ENCODE measurements at places on chromosomes 4 and X.
A peak's percentile ranks its signal among the peaks of the same experiment; 100 is the strongest.

GRCh38 chr4:140703463-140703862 lies 52.7 kb downstream of the TBC1D9 start:
- no peak for DNase-seq

- DNase-seq, result no peak
Observed at GRCh38 chr4:40289366-40290188, 45.6 kb upstream of the CHRNA9 start.

GRCh38 chr4:80306260-80306659 lies 29.3 kb upstream of the CFAP299 start:
- DNase-seq, result no peak

DNA sequence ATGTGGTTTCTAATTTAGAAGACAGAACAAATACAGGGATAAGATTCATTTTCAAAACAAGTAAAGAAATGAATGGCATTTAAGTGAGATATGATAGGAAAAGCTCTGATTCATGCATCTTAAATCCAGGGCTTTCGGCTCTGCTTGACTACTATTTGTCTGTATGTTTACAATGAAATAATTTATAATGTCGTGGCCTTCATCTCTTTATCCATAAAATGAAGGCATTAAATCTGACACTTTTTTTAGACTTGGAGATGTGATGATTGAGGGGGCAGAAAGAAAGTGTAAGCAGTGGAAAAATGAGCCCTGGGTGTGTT lies 115.7 kb upstream of the KIT start:
- no peak for DNase-seq

DNA sequence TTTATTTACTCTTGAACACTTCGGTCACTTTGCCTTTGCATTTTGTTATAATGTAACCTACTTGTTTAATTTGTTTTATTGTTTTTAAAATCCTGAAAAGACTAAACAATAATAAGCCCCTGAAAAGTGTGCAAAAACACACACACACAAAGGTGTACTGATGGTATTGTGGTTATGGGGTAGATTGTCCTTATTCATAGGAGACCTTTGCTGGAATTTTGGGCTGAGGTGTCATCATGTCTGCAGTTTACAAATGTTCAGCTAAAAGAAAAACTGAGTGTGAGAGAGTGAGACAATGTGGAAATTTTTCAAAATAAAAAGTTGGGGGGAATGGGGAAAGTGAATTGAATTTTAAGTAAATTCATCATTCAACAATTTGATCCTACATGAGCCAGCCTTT lies 174.9 kb downstream of the QDPR start:
- DNase-seq, result no peak

DNA sequence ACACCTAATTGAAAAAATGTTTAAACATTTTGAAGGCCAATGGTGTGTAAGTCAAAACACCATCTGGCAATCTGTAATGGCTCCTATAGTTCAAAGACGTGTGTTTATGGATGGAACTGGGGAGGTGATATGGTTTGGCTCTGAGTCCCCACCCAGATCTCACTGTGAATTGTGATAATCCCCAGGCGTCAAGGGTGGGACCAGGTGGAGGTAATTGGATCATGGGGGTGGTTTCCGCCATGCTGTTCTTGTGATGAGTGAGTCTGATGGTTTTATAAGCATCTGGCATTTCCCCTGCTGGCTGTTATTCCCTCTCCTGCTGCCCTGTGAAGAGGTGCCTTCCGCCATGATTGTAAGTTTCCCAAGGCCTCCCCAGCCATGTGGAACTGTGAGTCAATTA lies 52.2 kb downstream of the ADRA2C start:
- no peak for DNase-seq

- DNase-seq, result no peak
Observed at GRCh38 chr4:128854433-128854832, 44.9 kb downstream of the JADE1 start.

- no peak for DNase-seq
Observed at GRCh38 chr4:20506827-20507226, 193.4 kb upstream of the PACRGL start.

DNA sequence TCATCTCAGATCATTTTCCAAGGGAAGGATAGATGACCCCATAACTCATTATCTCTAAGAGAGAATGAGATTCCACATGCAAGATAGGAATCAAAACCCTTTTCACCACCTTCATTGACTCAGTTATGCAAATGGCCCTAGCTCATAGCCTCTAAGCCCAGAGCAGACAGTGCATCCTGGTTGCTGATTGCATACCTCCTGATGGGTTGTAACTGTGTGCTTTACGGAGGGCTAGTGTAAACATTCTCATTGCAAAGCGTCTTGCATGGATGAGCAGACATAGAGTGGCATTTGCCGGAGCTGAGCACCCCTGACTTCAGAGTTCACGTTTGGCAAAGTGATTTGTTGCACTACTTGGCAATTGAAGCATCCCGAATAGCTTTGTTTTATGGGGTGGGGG lies 151.0 kb downstream of the VCX3A start:
- DNase-seq, result peak; percentile 14

- no peak for DNase-seq
Observed at GRCh38 chr4:158578476-158578875, 56.8 kb downstream of the RXFP1 start.

DNA sequence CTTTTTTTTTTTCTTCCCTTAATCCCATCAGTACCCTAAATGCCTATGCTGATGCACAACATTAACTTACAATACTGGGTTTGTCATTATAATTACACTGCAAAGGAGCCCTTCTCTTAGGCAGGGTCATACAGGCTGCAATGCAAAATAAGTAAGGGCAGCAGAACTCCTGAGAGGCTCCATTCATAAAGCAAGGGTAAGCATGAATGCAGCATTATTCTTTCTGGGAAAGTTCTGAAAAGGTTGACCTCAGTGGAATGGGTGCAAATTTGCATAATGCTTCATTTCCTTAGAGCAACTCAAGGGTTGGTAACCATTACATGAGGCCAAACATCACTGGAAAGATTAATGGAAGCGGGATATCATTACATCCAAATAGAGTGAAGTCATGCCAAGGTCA lies 789.2 kb downstream of the KLHL13 start:
- DNase-seq, result no peak

DNA sequence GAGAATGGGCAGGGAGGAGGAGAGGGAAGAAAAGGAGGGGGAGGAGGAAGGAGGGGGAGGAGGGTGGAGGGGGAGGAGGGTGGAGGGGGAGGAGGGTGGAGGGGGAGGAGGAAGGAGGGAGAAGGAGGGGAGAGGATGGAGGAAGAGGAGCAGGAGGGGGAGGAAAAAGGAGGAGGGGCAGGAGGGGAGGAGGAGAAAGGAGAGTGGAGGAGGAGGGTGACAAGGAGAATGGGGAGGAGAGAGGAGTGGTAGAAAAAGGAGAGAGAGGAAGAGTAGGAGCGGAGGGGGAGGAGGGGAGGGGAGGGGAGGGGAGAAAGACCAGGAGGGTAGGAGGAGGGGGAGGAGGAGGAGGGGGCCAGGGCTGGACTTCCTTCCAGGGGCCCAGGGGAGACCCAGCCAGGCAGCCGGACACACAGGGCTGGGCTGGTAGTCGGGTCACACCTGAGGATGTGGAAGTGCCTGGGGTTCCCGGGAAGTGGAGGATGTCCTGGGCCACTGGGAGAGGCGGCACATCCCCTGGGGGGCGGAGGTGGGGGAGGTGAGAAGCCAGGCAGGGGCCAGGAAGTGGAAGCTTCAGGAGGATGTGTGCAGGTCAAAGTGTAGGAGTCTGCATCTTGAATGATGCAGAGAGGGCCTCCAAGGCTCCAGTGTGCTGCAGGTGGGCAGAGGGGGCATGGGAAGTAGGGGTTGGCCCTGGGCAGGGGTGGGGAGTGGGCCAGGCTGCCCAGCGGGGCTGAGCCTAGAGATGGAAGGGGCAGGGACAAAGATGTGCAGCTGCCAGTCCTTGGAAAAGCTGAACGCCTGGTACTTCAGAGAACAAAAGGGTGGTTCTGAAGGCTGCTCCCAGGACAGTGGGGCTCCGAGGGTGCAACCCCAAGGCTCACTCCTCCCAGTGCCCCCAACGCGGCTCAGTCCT lies 18.8 kb downstream of the IL3RA start:
- no peak for DNase-seq

- DNase-seq, result no peak
Observed at GRCh38 chrX:23554304-23554703, 113.0 kb upstream of the PRDX4 start.

DNA sequence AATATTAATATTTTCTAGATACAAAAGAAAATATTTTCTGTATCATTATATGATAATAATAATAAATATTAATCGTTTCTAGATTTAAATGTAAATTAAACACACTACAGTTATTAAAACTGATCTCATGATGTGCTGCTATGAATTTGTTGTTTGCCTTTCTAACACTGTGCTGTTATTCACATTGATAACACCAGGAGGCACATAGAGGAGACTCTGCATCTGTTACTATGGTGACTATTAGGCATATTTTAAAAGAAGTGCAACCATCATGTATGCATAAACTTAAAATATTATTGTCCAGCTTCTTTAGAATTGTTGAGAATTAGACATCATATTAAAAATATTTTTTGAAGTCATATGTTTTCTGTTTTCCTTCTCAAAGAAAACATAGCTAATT lies 11.8 kb upstream of the PDGFC start:
- DNase-seq, result no peak

GRCh38 chr4:82721819-82722423 lies 76.7 kb downstream of the SCD5 start:
- DNase-seq, result peak; percentile 8

GRCh38 chr4:87499403-87500091 lies 29.6 kb downstream of the SPARCL1 start:
- no peak for DNase-seq

GRCh38 chr4:184237612-184238011 lies 19.9 kb upstream of the ENPP6 start:
- no peak for DNase-seq

DNA sequence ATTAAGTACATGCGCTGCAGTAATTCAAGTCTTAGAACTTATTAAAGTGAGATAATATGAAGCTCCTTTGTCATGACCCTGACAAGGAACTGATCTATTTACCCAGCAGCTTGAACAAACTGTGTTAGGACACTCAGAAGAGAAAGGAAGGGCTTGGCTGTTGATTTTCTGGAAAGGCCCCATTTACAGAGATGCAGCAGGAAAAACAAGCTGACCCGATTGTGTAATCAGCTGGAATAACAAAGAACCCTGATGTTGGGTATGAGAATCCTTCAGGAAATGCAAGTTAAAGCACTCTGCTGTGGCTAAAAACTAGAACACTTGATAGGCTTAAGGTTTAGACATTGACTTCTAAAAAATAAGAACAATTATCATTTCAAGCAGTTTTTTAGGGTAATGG lies 64.8 kb downstream of the TBC1D9 start:
- DNase-seq, result no peak

DNA sequence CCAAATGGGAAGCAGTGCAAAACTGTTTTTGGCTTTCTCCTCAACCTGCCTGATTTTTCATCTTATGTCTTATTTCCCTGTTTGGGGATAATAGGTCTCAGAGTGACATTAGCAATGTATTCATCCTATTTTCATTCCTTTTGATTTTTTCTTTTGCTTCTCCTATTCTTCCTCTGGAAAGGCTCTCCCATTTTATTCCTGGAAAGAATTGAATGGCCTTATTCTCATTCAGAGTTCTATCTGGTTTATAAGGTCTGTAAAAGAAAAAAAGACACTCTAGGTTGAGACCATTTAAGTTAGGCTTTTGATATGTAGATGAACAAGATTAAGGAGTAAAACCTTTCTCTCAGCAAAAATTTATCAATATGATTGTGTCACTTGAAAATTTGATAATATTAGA lies 27.8 kb upstream of the ALB start:
- DNase-seq, result no peak

- no peak for DNase-seq
Observed at GRCh38 chrX:5916945-5917344, 311.7 kb downstream of the NLGN4X start.

GRCh38 chr4:2095236-2096072 lies 36.3 kb downstream of the NAT8L start:
- no peak for DNase-seq

All from NCI-H187 treated with DMSO at 0.1 percent for 48 hours (cell line).